ENCODE measurements at places on chromosomes 16 and 17. TPM values are rescaled to one million over a fixed set of nuclear protein-coding genes. Genes with fewer than 3 reads are reported as not detected.

- peak overlapping the region; percentile 94 for H3K4me3 ChIP-seq
- peak overlapping the region; percentile 96 for H3K27ac ChIP-seq
- peaks cover 46% of the 10 kb centered on the region for H3K4me1 ChIP-seq
- peaks cover 16% of the 10 kb centered on the region for H3K36me3 ChIP-seq
These were observed 2.0 kb downstream of the MAF start for GRCh38 chr16:79598348-79599181.

DNA sequence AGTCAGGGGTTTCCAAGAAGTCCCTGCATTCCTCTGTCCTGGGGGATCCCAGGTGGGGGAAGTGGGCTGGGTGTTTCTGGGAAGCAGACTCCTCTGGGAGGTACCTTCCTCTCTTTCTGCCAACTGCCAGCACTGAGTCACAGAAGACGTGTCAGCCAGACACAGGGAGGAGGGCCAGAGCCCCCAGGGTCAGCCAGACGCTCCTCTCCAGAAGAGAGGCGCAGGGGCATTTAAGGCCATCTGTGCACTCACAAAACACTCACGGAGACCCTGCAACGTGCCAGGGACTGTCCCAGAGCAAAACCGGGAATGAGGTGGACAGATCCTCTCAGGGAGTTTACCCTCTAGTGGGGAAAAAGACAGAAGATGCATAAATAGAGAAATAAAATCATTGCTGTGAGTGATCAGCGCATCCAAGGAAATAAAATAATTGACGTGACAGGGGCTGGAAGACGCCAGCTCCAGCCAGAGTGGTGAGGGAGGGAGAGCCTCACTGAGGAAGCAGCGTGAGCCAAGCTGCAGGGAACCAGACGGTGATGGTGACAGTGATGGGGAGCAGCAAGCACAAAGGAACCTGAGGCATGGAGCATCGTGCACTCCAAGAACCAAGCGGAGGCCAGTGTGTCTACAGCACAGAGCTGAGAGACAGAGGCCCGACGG lies 105.4 kb downstream of the ZNF423 start:
- H3K4me3 ChIP-seq, result no peak overlapping the region
- H3K27me3 ChIP-seq, result peaks cover 70% of the 10 kb centered on the region
- H3K4me1 ChIP-seq, result peaks cover 8% of the 10 kb centered on the region
- no peak overlapping the region for H3K27ac ChIP-seq

Gene MYL11
- total RNA-seq, result not detected

GRCh38 chr17:46082257-46082656 lies 83.2 kb downstream of the STH start:
- no peaks in the 10 kb centered on the region for H3K27me3 ChIP-seq
- H3K4me1 ChIP-seq, result peaks cover 44% of the 10 kb centered on the region
- peaks cover 3% of the 10 kb centered on the region for H3K36me3 ChIP-seq
- DNase-seq, result no peak

Gene PGAP3
- total RNA-seq, result 31.3 TPM

GRCh38 chr17:37256627-37257026 lies 119.2 kb upstream of the C17orf78 start:
- no peaks in the 10 kb centered on the region for H3K4me1 ChIP-seq
- H3K36me3 ChIP-seq, result peaks cover 6% of the 10 kb centered on the region
- H3K27ac ChIP-seq, result no peak overlapping the region
- H3K4me3 ChIP-seq, result no peak overlapping the region

DNA sequence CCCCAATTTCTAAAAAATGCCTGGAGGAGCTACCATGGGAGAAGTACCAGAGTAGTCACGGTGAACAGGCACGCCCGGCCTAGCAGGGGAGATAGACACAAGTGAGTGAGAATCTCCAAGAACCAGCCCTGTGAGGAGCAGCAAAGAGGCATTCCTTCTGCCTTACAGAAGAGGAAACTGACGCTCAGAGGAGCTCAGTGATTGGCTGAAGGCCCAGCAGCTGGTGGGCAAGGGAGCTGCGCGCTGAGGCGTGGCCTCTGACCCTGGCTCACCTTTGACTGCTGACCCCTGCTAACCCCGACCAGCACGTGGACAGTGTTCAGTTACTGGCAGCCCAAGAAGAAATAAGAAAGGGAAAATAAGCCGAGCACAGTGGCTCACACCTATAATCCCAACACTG lies 1.8 kb downstream of the C16orf96 start:
- H3K27me3 ChIP-seq, result no peaks in the 10 kb centered on the region
- H3K36me3 ChIP-seq, result no peaks in the 10 kb centered on the region
- H3K4me1 ChIP-seq, result no peaks in the 10 kb centered on the region

- H3K4me1 ChIP-seq, result no peaks in the 10 kb centered on the region
- peaks cover 18% of the 10 kb centered on the region for H3K27me3 ChIP-seq
- H3K4me3 ChIP-seq, result no peak overlapping the region
- no peak overlapping the region for H3K27ac ChIP-seq
- DNase-seq, result no peak
These were observed 29.1 kb downstream of the GAS7 start for GRCh38 chr17:10169290-10169689.

Gene SLC16A6
- total RNA-seq, result 6.4 TPM

Measured in T-helper 17 cell (primary cell).